ENCODE measurements at places on chromosomes 16 and 17.

DNA sequence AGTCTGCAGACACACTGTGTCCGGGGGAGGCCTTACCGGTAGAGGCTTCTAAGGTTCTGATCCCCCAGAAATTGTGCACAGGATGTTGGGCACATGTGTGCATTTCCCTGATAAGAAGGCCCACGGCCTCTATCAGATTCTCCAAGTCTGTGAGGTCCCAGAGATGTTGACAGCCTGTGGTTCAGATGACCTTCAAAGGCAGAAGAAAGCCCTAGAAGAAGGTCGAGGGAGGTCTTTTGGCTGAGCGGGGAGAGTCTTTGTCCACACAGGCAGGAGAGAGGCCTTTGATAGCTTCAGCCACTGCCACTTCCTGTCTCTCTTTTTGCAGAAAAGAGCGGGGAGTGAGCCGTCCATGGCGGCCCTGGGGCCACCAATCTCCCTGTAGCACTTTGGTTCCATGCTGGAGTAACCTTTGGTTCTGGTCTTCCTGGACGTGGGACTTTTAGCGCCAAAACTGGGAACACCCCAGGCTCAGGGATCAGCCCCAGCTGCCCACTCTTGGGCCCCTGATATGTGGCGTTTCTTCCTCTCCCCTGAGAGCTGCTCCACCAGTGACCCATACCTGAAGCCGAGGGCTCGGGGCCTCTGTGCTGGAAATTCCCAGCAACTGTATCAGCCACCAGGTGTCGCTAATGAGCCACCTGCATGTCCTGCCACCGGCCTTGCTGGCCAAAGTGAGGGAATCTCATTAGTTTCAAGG lies 28.1 kb upstream of the LGALS9 start:
- DNase-seq, result peak; percentile 88

- DNase-seq, result peak; percentile 98
These were observed at the start of gene RSL1D1 for GRCh38 chr16:11851294-11852091. Gene RSL1D1 (minus strand): TSS chr16:11851542. CDS start chr16:11851512, 30 bp downstream.

DNA sequence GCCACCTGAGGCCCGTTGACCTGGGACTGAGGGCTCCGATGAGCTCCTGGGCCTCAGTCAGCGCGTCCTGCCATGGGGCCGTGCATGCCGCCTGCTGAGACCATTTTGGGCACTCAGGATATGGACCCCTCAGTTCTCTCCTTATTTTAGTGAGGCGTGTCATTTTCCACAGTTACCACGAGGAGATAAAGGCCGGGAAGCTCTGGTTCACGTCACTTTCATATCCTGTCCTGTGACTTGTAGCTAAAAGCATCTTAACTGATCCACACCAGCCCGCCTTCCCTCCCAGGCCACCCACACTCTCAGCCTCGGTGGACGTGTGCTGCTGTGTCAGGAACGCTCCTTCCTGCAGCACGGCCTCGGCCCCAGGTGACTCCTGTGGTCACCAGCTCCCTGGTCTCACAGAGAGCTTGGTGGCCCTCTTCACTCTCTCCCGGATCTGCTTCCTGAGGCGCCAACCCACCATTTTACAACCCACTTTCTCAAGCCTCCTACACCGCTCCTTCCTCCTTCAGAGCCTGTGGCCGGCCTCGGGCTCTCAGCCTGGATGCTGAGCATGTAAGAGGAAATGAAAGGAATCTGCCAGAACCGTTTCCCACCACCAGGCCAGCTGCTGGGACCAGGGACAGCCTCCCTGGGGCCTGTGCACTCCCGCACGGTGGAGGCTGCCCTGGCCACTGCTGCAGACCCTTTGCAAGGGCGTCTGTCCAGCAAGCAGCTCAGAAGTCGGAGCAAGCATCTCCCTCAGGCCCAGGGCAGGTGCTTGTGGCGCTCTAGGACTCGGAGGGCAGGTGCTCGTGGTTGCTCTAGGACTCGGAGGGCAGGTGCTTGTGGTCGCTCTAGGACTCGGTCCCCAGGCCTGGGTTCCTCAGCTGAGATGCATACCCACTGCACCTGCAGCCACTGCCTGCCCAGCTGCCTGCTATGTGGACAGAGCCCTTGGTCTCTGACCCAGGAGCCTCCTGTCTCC lies 23.9 kb upstream of the FASN start:
- DNase-seq, result no peak

GRCh38 chr17:16950488-16950887 lies 21.4 kb downstream of the TNFRSF13B start:
- DNase-seq, result no peak

DNA sequence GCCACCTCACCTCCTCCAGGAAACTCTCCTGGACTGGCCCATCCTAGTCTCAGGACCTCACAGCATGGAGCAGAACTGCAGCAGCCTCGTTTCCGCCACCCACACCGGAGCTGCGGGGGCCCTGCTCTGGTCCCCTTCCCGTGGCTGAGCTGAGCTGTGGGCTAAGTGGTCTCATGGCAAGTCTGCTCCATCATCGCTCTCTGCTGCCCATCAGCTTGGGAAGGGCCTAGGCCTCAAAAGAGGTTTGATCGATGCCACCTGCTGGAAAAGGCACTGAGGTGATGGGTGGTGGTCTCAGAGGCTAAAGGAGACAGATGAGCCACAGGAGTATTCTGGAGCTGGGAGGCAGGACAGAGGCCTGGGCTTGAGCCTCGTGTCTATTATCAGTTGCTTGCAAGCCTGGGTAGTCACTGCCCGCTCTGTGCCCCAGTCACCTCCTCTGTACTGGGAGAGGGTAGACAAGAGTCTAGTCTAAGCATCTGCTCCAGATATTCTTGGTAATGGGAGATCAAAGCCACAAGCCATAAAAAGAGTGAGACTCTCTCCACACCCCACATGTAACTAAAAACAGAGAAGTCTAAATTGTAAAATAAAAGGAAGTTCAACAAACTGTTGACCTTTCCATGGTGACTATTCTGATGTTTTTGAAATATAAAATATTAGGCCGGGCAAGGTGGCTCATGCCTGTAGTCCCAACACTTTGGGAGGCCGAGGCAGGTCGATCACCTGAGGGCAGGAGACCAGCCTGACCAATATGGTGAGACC lies 1.6 kb downstream of the ITGAE start:
- no peak for DNase-seq

- DNase-seq, result no peak
These were observed 31.2 kb downstream of the RNF213 start for GRCh38 chr17:80291691-80292487.

DNA sequence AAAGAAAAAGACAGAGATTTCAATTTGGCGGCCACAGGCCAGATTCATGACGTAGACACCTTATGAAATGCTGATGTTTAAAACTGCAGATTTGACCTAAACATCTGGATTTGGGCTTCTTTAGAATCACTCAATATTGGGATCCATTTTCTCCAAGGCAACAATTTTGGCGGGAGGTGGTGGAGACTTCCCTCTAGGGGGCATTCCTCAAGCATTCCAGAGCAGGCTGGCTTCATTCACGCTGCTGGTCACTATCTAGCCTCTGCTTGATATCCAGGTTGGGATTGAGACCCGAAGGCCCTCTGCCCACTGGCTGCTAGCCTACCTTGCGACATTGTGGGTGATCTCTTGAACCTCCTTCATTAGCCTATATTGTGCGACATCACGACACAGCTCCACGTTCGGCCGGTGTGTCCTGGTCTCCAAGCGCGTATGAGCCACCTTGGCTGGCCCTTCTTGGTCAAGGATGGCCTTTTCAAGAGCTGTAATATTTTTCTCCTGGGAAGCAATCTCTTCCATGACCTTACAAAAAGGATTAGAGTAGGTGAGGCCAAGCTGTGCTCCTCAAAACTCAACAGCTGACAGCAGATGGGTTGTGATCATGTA lies 24.5 kb downstream of the FBXO39 start:
- no peak for DNase-seq

GRCh38 chr17:11138023-11138422 lies 103.0 kb upstream of the SHISA6 start:
- no peak for DNase-seq

DNA sequence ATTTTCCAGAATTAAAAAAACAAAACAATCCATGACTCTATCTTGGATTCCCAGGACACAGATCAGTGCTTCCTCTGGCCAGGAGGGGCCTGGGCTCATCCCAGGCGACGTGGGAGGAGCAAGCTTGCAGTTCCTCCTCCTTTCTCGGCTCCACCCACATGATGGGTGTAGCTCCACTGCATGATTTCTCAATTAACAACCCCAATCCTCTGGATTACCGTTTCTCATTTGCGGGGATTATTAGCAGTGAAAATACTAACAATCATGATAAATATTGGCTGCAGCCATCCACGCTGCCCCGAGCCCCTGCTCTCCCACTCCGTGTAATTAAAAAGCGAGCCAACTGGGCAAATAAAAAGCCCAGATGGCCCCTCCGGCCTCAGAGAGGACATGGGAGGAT lies 46.4 kb upstream of the SDK2 start:
- DNase-seq, result no peak

DNA sequence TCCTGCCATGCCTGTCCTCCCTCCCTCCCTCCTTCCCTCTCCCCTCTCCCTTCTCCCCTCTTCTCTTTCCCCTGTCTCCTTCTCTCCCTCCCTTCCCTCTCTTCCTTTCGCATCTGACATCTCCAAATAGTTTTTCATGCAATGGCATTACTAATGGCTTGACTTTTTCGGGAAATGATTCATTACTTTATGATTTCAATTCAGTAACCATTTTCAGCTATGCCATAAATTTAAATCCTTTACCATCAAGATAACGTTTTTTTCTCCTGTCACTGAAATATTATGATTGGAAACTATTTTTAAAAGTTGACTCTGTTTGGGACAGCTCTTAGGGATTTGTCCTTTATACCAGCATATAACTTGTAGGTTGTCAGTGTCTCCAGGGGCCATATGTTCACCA lies 201.0 kb downstream of the WWOX start:
- DNase-seq, result no peak

- DNase-seq, result no peak
These were observed 34.5 kb downstream of the TUBD1 start for GRCh38 chr17:59858167-59858816.

DNA sequence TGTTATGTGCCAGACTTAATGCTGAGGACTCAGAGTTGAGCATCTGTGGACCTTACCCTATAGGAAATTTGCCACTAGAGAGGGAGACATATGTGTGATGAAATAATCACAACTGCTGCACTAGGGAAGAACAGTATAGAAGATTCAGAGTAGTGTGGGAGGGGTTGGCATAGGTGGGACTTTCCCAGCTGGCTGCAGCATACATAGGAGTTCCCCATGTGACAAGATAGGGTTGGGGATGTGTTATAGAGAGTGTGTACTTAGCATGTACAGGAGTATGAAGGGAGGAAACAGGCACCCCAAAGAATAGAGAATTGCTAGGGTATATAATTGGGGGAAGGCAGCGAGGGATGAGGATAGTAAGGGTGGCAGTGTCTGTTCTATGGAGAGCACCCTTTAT lies 2.9 kb downstream of the NUP93 start:
- DNase-seq, result no peak

GRCh38 chr16:1535391-1536291 lies 2.2 kb downstream of the TMEM204 start:
- DNase-seq, result no peak

DNA sequence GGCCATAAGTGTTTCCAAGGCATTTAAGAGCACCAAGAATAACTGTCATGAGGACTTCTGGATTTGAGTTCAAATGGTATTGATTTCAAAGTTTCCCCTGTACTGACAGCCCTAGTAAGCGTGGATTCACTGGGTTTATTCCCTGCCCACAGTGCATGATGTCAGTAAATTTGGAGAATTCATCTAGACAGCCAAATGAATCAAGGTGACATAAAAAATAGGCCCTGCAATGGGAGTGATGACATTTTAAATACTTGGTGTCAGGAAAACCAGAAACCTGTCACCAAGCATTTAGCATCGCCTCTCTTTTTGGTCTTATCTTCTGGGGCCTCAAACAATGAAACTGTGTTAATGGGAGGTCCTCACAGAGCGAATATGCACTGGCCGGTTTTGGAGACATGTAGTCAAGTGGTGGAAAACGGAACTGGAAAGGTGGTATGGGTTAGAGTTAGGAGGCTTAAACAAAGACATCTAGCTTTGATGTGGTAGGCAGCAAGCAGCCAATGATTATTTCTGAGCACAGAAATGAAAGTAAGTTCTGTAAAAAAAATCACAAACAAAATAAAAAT lies 29.1 kb downstream of the COG4 start:
- no peak for DNase-seq

DNA sequence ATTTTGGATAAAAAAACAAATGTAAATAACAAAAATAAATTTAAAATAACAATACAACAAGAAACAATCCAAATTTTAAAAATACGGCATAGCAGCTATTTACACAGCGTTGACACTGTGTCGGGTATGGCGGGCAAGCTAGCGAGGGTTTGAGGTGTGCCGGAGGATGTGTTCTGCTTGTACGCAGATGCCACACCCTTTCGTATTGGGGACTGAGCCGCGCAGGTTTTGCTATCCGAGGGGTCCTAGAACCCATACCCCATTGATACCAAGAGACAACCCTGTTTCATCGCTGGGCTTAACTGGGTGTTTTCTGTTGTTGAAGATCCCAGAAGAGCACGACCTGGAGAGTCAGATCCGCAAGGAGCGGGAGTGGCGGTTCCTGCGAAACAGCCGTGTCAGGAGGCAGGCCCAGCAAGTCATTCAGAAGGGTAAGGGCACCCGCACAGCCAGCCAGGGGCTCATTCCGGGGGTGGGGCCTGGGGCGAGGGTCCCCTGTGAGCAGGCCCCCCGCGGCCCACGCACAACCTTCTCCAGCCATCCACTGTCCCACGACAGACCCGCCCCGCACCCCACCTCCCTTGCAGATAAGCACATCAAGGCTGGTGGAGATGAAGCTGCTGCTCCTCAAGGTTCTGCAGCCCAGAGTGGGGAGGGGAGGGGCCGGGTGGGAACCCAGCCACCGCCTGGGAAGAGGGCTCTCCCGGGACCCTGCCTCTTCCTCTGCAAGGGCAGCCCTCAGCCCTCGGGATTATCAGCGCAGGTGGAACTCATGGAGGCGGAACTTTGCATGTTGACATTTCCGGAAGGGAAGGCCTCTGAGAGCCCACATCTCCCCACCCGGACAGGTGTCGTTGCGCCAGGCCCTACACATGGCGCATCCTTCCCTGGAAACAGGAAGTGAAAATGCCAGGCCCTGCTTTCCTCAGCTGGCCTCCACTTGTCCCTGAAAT lies 51.2 kb upstream of the CHMP6 start:
- no peak for DNase-seq

DNA sequence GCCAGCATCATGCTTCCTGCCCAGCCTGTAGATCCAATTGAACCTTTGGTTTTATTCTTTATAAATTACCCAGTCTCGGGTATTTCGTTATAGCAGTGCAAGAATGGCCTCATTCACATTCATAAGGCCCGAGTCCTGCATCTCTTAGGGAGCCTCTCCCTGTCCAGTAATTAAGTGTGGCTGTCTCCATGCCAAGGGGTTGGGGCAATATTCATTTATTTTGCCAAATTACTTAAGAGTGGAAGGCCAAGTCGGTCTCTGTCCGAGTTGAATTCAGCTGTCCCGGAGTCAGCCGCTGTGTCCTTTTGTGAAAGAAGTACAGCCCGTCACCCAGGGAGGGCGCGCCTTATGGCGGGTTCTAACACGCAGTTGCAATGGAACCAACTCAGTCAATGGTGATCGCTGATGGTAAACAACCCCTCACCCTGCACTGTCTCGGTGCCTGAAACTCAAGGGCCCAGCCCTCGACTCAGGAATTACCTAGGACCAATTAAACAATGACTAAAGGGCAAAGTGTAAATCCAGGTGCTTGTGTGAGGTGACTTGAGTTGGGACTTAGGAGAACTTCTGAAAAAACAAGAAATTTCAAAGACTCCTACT lies 22.2 kb downstream of the KIAA0513 start:
- DNase-seq, result no peak

- DNase-seq, result no peak
These were observed 899.0 kb downstream of the KCNJ2 start for GRCh38 chr17:71068408-71068750.

Data from kidney (tissue), 22 donors.